ENCODE measurements at places on chromosomes 4 and X.

- DNase-seq = no peak
These were observed 92.1 kb downstream of the RELL1 start for GRCh38 chr4:37594099-37594498.

DNA sequence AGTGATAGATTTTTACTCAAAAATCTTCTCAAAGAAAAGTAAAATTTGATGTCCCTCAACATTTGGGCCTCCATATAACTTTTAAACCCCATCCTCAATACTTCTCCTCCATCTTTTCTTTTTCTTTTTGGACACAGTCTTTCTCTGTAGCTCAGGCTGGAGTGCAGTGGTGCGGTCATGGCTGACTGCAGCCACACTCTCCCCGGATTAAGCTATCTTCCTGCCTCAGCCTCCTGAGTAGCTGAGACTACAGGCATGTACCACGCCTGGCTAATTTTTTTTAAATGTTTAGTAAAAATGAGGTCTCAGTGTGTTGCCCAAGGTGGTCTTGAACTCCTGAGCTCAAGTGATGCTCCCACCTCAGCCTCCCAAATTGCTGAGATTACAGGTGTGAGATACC lies 33.1 kb downstream of the KDM6A start:
- no peak for DNase-seq

DNA sequence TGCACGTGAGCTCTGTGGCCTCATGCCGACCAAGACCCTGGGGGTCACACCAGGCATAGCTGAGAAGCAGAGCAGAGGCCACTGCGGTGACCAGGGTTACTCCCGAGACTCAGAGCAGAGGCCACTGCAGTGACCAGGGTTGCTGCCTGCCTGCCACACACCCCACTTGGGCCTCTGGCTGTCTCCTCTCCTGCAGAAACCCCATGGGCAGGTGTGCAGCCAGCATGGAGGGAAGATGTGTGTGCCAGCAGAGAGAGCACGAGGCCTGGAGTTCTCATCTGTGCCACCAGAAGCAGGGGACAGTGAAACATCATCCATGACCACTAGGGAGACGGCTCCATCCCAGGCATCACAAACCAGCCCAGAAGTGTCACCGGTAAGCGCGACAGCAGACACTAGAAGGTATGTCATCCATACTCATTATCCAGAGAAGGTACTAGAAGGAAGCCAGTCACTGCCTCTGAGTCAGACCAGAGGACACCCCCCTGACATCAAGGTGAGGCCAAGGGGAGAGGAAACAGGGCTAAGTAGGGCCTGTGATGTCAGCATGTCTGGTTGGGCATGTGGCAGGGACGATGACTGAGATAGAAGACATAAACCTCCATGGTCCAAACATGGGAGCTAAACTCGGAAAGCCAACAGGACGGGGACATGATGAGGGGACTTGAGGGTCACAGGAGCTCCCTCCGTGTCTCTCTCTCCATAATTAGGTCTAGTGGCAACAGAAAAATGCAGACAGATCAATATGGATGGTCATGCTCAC lies 24.2 kb upstream of the SPON2 start:
- no peak for DNase-seq

GRCh38 chr4:17688011-17688441 lies 73.6 kb downstream of the MED28 start:
- no peak for DNase-seq

DNA sequence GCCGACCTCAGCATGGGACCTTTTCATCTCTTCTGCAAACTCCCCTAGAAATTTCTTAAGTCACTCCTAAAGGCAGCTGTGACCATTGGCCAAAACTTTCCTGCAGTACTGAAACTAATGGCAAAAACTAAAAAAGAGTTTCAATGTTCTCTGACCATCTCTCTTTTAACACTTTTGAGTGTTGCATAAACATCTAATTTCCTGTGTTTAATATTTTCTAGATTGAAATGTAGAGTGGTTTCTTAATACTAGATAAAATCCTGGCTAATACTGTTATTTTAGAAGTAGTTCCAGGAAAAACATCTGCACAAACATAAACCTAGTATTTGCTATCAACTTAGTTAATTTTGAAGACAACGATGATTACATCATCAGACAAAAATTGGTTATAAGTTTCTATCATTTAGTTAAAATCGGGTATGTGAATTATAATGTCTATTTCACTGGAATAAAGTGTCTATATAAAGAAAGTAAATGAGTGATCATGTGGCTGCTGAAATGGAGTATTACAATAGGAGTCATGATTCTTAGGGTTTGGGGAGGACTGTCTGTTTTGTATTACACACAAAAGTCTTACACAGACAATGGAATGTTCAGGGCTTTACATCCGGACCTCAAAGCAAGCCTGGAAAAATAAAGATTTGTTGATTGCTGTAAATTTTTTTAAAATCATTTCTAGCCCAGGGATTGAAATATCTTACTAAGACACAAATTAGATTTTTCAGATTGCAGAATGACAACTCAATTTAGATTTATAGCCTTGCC lies 1323.4 kb downstream of the C4orf33 start:
- no peak for DNase-seq

DNA sequence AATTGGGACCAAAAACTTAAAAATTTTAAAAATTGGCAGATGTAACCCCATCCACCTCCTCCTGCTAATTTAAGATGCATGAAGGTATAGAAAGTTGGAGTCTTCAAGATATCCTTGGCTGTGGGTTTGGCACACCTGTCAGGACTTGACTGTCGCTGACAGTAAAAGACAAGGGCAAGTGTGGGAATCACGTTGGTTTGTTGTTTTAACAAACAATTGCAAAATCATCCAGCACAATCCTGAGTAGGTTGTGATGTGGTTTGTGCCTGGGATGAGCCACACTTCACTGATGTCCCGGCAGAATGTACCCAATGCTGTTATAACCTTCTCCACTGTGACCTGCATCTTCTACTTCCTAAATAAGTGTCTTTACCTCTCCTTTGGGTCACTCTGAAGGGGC lies 24.0 kb downstream of the HOPX start:
- DNase-seq = no peak

GRCh38 chrX:98962996-98963395 lies 1447.1 kb downstream of the PCDH19 start:
- DNase-seq = no peak

DNA sequence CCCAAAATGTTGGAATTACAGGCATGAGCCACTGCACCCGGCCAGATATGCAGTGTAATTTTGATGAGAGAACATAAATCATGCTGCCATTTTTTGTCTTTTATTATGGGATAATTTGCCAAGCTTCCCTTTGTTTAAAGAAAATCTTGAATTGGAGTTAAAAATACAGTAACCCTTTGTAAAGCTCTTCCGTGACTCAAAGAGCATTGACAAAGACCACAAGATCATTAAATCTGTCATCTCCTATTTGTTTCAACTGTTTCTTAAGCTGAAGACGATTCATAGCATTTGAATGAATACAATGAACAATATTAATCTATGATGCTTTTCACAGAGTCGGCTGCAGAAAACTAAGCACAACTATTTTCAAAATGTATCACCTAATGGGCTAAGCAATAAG lies 132.6 kb downstream of the ANAPC4 start:
- DNase-seq = no peak

GRCh38 chrX:44569122-44569521 lies 26.5 kb upstream of the FUNDC1 start:
- DNase-seq = no peak

DNA sequence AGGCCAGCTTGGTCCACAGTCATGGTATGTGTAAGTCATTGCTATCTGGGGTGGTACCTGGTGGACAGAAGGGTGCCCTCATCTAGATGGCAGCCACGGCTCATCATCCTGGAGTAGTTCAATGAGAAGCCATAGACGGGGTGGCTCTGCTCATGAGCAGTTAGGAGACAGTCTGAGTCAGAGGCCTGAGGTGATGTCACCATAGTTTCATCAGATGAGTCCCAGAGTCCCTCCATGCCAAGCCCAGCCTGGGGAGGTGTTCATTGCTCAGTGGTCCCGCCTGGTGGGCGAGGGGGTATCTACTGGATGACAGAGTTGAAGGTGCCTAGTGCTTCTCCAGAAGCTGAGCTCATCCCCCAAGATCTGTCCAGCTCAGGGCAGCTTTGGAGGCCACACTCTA lies 49.8 kb downstream of the DLG3 start:
- no peak for DNase-seq

GRCh38 chrX:11129534-11130105 lies 18.5 kb downstream of the HCCS start:
- no peak for DNase-seq

DNA sequence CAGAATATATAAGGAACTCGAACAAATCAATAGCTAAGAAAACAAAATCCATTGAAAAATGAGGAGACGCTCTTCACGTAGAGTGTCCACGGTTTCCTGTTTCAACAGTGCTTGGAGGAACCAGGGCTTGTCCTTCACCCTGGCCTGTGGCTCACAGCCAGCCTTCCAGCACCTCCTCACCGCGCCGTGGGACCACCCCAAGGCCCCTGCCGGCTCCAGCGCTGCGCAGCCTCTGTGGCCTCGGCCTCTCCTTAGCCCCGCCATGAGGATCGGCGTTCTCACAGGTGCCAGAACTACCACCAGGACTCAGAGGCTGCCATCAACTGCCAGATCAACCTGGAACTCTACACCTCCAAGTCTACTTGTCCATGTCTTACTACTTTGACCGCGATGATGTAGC lies 52.5 kb upstream of the CTSO start:
- DNase-seq = no peak

- DNase-seq = no peak
These were observed 16.3 kb upstream of the ZNF827 start for GRCh38 chr4:145954924-145955339.

DNA sequence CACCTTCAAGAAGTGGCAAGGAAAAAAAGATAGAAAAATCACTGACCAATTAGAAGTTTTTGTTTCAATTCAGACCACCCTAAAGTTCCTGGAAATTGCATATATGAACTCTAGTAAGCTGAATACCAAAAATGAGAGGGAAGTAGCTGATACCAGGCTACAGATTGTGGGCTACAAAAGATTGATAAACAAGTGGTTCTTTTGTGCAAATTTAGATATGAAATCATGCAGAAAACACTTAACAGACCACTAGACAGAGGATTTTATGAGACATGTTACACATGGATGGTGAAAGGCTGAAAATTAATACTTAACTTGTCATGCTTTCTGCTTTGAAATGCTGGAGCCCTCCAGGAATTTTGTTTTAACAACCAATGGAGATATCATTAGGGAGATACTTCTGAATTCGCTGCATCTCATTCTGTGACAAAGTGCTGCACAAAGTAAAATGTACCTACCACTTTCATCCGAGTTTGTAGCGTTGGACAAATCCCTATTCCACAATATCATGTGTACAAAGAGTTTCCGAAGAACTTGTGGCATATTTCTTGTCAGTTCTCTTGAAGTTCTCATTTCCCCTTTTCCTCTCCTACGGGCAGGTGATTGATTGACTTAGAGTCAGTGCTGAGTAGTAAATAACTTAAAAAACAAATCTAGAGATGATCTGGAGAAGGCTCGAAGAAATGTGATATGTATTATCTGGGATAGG lies 235.0 kb downstream of the PALLD start:
- DNase-seq = no peak

DNA sequence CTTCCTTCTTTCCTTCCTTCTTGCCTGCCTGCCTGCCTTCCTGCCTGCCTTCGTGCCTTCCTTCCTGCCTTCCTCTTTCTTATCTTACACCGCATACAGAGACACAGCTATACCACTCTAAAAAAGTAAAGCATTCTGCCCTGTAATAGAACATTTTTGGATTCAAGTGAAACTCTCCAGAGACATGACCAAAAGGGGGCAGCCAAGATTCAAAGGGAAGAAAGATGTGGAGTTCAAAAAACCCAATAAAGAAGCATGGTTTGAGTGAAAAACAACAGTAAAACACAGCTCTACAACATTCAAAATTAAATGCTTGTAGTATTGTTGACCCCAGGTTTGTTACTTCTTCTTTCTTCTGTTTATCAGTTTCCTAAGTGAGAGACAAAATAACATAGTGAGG lies 914.9 kb upstream of the PCDH7 start:
- no peak for DNase-seq

DNA sequence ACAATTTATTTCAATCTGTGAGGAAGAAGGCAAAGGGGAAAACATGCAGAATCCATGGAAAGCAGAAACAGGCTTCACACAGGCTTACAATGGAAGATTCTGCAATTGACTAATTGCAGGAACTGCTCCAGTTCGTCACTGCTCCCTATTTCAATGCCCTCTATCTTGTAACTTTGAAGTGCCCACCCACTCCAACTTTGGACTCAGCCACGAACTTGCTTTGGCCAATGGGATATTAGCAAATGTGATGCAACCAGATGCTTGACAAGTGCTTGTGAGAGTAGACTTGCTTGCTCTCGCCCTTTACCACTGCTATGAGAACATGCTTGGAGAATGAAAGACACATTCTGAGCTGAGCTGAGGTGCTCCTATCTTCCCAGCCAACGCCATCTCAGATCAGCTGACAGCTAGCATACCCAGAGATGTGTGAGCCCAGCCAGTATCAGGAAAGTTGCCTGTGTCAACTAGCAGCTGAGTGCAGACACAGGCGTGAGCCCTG lies 105.7 kb upstream of the PTCHD1 start:
- DNase-seq = no peak

DNA sequence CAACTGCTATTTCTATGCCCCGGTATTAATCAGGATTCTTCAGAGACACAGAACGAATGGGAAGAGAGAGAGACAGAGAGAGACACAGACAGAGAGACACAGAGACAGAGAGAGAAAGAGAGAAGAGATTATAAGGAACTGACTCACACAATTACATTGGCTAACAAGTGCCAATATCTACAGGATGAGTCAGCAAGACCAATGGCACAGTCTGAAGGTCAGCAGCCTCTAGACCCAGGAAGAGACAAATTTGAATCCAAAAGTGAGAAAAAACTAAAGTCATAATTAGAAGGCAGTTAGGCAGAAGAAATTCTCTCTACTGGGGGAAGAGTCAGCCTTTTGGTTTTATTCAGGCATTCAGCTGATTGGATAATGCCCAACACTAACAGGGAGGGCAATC lies 187.3 kb downstream of the MAB21L2 start:
- DNase-seq = no peak

DNA sequence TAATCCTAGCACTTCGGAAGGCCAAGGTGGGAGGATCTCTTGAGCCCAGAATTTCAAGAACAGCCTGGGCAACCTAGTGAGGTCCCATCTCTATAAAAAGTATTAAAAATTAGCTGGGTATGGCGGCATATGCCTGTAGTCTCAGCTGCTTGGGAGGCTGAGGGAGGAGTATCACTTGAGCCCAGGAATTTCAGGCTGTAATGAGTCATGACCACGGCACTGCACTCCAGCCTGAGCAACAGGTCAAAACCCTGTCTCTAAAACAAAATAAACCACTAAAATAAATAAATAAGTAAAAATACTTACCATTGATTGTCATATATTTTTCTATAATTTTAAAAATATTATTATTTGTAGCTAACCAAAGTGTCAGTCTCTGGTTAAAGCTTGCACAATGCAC lies 315.6 kb upstream of the SMIM31 start:
- DNase-seq = no peak

- DNase-seq = no peak
These were observed 67.2 kb downstream of the SLIT2 start for GRCh38 chr4:20318909-20319277.

Data from activated T-helper 9 cell treated with anti-CD3 and anti-CD28 coated beads, Interleukin-2, amount 50 U/mL, for 16 hours (primary cell).